ENCODE measurements at places on chromosomes 1 and 21. TPM values are rescaled to one million over a fixed set of nuclear protein-coding genes. Genes with fewer than 3 reads are reported as not detected.

- no peak for DNase-seq
Observed at GRCh38 chr1:219119839-219120238, 53.8 kb upstream of the LYPLAL1 start.

- DNase-seq: no peak
Observed at GRCh38 chr1:15610167-15610566, 7.1 kb upstream of the DDI2 start.

DNA sequence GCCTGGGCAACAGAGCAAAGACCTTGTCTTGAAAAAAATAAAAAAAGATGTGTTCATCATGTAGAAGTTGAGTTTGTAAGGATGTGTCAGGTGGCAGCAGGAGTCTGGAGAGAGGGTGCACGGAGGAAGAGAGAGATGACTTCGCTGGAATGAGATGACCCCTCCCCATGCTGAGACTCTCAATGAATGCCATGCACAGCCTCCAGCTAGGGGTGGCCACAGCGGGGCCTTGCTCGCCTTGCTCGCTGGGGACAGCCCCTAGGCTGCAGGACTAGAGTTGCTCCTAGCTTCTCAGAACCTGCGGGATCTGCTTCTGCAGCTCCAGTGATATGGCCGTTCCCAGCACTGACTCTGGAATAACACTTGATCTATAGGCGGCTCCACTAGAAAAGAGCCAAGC is 6.6 kb upstream of the C2CD2 start:
- no peak for DNase-seq

- DNase-seq: no peak
Observed at GRCh38 chr1:153586347-153586746, 20.7 kb upstream of the S100A2 start.

GRCh38 chr1:230120921-230121381 is 53.9 kb downstream of the GALNT2 start:
- peak; percentile 27 for DNase-seq

GRCh38 chr1:213623064-213623581 is 364.6 kb upstream of the PROX1 start:
- DNase-seq: no peak

DNA sequence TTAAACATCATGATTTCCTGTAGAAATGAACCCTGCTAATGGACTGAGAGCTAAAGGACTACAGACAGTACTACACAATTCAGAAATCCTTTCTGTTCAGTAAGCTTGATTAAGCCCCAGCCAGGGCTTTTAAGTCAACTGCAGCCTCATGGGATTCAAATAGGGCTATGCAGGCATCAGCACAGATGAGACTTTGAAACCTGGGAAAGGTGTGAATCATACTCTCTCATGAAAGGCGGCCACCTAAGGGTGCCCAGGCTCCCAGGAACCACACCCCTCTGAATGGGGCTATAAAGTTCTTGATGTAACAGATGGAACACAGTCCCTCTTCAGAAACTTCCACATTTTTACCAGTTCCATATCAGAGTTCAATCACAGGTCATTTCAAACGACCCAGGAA is 7.6 kb downstream of the SIPA1L2 start:
- no peak for DNase-seq

- no peak for DNase-seq
Observed at GRCh38 chr1:222876182-222876581, 61.3 kb downstream of the DISP1 start.

- no peak for DNase-seq
Observed at GRCh38 chr1:215793180-215793579, 226.1 kb downstream of the KCTD3 start.

GRCh38 chr1:66648901-66649595 is 103.2 kb upstream of the DYNLT5 start:
- no peak for DNase-seq

- no peak for DNase-seq
Observed at GRCh38 chr1:204126386-204126785, 25.5 kb downstream of the ETNK2 start.

- no peak for DNase-seq
Observed at GRCh38 chr1:160949881-160950280, 4.7 kb downstream of the ITLN2 start.

DNA sequence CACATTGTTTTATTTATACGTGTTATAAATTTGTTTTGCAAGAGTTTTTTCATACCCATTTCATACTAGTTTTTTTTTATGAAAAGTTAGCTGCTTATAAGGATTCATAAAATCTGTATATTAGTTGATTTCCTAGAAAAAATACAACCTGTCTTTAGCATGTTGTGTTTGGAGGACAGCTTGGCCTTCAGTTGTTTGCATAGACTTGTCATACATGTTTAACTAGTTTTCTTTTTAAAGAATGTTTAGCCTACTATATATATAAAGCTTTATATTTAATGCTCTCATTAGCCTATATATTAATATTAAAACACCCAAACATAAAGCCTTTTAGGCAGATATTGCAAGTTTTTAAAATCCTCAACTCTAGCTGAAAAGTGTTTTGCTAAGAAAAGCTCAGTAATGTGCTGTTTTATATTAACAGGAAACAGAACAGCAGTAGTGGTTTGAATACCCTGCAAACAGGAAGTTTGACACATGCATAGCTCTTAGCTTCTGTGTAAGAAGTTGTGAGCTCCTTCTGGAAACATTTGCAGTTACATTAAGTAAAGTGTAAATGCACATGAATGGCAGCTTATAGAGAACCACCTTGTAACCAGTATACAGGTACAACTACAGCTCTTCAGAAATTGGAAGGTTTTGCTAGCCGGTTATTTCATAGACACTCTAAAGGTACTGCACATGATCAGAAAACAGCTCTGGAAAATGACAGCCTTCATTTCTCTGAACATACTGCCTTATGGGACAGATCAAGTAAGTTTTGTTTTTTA is at the start of gene PRKACB:
Gene PRKACB, plus strand, starts transcription at position 476 of the 770 bp plus-strand sequence. Its CDS starts 91 bp downstream, at position 567.
- DNase-seq: peak; percentile 3

GRCh38 chr1:241411056-241411775 is 54.2 kb upstream of the RGS7 start:
- no peak for DNase-seq

- no peak for DNase-seq
Observed at GRCh38 chr1:181015251-181015615, 7.4 kb downstream of the STX6 start.

DNA sequence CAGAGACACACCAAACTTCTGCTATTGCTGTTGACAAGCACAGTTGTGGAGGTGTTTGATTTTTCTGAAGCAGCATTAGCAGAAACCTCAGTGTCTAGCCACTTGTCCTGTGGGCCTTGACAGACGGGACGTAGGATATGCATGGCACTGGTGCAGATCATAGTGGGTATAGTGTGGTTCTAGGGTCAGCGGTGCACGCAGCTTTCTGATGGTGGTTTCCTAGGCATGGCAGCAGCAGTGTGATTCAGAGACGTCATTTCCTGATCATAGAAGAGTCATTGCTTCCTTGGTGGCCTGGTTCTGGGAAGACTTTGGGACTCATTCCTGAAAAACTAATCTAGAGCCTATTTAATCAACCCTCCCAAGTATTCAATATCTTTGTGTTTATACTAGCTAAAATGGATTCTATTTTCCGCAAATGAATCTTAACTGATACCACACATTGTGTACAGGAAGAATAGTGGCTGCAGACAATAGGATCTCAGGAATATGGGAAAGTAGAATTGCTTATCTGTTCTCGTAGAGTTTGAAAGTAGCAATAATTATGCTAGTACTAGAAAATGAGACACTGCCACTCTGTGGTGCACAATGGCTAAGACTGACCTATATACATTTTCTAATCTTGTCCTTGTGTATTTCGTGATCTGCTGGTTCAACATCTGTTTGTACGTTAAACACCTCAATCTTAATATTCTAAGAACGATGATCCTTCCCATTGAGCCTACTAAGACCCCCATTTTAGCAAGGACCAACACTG is 2.8 kb upstream of the USP1 start:
- no peak for DNase-seq

DNA sequence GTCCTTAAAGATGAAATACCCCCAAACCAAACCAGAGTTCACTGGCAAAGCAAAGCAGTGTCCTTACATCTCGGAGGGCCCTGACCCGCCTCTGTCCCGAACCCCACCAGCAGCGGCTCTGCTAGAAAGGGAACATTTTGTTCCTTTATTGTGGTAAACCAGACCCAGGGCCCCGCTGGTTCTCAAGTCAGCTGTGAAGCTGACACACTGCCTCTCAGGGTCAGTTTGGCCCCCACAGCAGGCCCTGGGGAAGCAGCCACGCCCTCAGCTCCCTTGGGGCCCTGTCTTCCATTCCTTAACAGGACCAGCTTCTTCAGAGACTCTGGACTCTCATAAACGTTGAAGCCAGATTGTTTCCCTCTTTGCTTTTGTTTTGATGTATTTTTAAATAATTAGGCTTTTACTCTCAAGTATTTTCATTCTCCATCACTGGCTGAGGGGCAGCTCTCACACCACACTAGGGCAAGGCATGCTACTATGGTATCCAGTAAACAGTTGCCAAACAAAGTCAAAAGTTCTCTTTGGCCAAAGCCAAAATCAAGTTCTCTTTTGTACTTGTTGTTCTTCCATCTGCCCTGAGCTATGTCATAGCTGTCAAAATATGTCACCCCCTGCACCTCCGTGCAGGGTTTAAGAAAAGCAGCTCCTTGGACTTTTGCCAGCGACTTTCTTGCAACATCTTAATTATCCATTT is 61.1 kb upstream of the ANGPTL1 start:
- no peak for DNase-seq

- no peak for DNase-seq
Observed at GRCh38 chr1:175920381-175920780, 177.0 kb upstream of the TNR start.

DNA sequence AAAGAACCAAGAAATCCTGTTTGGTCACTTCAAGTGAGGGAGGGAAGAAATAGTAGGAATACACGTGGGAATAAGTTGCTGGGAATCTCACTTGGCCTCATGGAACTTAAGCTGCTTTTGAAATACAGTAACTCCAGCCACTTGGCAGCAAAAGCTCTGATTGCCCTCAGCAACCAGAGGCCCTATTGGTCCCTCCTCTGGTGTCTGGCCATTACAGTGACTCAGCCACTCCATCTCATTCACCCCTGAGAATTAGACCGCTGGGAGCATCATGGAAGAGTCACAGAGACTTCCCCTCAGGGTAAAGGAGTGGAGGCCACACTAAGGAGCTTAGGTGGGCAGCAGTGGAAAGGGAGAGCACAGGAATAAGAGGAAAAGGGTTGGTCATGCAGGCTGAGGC is 99.6 kb downstream of the ELAVL4 start:
- DNase-seq: no peak

DNA sequence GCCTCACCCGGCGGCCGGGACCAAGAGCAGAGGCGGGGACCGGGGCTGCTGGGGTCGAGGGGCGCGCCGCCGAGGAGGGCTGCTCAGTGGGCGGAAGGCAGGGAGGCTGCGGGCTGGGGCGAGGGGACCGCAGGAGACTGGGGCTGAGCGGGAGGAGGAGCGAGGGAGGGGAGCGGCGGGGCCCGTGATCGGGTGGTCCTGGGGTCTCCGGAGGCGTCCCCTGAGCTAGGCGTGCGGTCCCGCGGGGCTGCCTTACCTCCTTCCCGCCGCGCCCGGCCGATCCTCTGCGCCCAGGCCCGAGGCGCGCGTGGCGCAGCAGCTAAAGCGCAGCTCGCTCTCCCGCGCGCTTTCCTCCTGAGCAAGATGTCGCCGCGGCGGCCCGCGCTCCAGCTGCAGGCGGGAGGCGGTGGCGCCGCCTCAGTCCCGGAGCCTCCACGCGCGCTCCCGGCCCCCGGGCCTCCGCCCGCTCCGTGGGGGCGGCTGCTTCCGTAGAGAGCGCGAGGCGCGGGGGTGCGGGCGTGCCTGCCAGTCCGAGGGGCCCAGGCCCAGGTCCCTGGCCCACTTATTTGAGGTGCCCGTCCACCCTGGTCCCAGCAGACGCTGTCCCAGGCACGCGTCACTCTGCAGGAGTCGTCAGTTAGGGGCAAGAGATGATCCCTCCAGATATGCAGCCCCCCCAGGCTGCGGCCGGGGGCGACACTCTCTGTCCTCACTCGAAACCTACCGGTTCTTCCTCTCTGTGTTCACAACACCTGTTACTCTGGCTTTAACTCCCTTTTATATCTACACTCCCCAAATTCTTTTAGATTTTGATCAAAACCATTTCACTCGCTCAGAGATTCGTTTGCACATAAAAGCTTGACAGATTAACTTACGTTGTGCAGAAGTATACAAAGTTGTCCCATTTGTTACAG is at the start of gene CCSAP:
Gene CCSAP, minus strand, starts transcription at position 392 of the 914 bp plus-strand sequence. CDS start 582 bp downstream, outside the sequence.
- no peak for DNase-seq

GRCh38 chr1:14265495-14265894 is 333.0 kb upstream of the KAZN start:
- DNase-seq: no peak

DNA sequence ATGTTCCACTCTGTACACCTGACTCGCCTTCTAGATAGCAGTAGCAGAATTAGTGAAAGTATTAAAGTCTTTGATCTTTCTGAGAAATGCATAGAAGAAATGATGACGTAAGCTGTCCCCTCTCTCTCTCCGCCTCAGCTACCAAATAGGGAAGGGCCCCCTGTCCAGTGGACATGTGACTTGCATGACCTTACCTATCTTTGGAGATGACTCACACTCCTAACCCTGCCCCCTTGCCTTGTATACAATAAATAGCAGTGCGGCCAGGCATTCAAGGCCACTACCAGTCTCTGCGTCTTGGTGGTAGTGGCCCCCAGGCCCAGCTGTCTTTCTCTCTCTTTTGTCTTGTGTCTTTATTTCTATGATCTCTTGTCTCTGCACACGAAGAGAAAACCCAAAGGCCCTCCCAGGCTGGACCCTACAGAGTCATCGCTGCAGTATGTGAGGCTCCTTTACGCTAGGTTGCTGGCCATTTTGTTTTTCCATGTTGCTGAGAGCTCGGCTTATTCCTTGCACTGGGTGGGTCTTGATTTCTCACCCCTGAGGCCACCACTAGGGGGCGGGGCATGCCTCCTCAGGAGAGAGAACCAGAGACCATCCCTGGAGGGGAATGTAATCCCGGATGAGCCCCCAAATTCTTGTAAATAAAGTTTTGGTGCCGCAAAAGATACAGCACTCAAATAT is 16.0 kb upstream of the ZBTB8B start:
- DNase-seq: peak; percentile 16

- DNase-seq: peak; percentile 52
Observed at GRCh38 chr1:79497193-79497773, 490.8 kb upstream of the ADGRL4 start.

GRCh38 chr21:43812139-43812821 is 22.9 kb downstream of the RRP1 start:
- DNase-seq: no peak

DNA sequence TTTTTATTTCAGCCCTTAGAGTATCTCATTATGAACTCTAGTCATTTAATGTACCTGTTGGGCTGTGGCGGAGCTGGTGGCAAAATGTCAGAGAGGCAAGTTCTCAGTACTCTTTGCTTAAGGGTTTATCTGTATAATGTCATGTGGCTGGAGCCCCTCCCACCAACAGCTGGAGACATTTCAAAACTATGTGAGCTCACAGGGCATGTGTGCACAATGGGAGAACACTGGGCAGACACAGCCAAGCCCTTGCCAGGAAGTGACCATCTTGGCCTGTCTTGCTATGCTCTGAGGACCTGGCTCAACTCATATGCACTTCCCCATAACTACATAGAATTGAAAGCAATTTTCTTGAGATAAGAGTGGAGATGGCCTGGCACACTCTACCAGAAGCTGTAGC is 296.4 kb downstream of the PTPRU start:
- no peak for DNase-seq

GRCh38 chr1:85398391-85399064 is 66.4 kb downstream of the DDAH1 start:
- peak; percentile 50 for DNase-seq

CDK18 gene
- total RNA-seq: 0.39 TPM

HPCA gene
- total RNA-seq: not detected

LORICRIN gene
- not detected for total RNA-seq

C1orf159 gene
- total RNA-seq: 9.1 TPM

LIPI gene
- total RNA-seq: not detected

TMEM61 gene
- 0.25 TPM for total RNA-seq

TOE1 gene
- 18.2 TPM for total RNA-seq

SNX7 gene
- total RNA-seq: 24.5 TPM

HES2 gene
- 17.6 TPM for total RNA-seq

TNN gene
- total RNA-seq: not detected

SPRR2A gene
- total RNA-seq: not detected

ATP1A4 gene
- total RNA-seq: not detected
